ENCODE measurements at places on chromosomes 5 and 9.

- DNase-seq, result no peak
Measured at GRCh38 chr5:6638236-6638635, 5.0 kb downstream of the SRD5A1 start.

DNA sequence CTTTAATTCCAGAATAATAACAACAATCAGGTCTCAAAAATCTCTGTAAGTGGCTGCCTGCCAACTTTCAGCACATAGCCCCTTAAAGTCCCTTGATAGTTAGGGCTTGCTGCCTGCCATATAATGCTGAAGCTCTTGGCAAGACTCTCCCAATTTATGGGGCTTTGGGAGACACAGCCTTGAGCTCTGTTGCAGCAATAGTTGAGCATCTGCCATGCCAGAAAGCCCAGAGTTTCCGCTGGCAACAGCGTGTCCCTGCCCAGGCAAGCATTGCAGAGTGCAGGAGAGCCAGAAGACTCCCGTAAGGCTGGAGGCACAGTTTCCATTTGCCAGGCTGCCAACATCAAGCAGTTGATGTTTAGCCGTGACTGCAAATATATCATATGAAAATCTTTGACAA is 678.5 kb upstream of the NUDT12 start:
- DNase-seq, result no peak

DNA sequence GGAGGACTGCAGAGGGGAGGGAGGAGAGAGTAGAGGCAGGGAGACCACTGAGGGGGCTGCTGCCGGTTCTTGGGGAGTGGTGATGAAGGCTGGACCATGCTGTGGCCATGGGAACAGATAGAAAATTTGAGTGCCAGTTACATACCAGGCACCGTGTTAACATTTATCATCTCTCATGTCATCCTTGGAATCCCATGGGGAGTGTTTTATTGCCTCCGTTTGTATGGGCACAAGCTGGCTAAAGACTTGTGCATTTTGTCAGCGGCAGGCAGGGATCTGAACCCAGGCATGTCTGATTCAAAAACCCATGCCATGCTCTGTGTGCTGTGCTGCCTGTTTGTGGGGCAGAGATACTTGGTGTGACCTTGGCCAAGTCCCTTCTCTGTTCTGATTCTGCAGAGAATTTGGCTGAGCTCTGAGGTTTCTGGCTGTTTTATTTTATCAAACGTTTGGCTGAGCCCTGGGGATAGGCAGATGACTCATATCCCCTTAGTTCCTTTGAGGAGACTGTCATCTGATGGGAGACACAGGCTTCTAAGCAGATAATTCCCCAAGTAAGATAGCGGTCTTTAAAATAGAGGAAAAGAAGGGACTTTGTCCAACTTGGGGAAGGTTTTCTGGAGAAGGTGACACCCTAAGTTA is 22.2 kb downstream of the COL27A1 start:
- DNase-seq, result no peak

GRCh38 chr5:87765009-87765408 is 352.3 kb upstream of the CCNH start:
- DNase-seq, result no peak

GRCh38 chr9:133978226-133978898 is 13.8 kb downstream of the VAV2 start:
- no peak for DNase-seq

DNA sequence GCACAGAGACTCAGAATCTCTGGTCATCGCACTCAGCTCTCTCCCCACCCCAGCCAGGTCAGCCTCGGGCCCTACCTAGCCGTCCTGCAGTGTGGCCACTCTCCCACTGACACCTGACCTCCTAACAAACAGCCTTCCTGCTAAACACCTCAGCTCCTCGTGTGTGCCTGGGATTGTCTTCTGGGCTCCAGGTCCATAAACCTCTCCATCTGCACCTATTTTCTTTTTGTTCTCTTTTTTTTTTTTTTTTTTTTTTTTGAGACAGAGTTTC is 193.6 kb downstream of the ROR2 start:
- DNase-seq, result no peak
